ENCODE measurements at places on chromosomes 2 and 18.

GRCh38 chr2:192243488-192243887 is 48.8 kb upstream of the TMEFF2 start:
- DNase-seq, result no peak

DNA sequence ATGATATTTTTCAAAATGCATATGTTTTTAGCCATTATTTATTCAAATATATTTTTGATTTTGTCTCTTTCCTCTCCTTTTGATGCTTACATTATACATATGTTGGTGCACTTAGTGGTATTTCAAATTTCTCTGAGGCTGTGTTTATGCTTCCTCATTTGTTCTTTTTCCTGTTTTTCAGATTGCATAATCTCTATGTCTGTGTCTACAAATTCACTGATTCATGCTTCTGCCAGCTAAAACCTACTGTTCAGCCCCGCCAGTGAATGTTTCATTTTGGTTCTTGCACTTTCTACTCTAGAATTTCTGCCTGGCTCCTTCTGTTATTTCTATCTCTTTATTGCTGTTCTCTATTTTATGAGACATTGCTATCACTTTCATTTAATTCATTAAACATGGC is 951.7 kb upstream of the CNTNAP5 start:
- no peak for DNase-seq

GRCh38 chr2:178105566-178105965 is 6.7 kb upstream of the RBM45 start:
- DNase-seq, result no peak

GRCh38 chr18:23538001-23538400 is 34.7 kb downstream of the RMC1 start:
- no peak for DNase-seq

- no peak for DNase-seq
Observed at GRCh38 chr2:170155022-170155722, 22.8 kb upstream of the MYO3B start.

DNA sequence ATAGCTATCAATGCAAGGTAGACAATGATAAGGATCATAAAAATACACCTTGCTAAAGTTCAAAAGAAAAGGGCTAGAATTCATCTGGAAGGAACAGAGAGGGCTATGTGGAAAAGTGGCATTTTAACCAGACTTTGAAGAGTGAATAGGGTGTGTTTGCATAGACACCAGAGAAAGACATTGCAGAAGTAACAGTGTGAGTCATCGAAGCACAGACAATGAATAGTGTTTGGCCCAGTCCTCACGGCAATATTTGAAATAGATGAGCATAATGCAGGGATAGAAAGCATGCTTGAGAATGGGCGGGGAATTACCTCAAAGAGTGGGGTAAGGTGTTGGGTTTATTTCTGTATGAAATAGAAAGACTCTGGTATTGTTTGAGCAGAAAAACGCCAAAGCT is 24.2 kb downstream of the MYT1L start:
- no peak for DNase-seq

DNA sequence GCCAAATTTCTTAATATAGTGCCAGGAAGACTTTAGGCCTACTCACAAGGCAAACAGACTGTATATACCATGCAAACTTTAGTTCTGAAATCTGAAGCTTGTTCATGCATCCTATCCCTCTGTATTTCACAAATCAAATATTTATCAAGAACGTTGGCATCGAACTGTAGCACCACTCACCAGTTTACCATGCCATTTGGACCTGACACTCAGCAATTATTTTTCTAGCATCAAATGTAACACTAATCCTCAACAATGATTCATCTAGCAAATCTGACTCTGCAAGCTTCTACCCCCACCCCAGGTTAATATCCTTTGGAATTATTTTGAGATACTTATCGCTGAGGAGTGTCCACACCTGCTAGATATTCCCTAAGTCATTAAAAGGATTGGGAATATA is 1506.6 kb downstream of the LRP1B start:
- no peak for DNase-seq

- DNase-seq, result no peak
Observed at GRCh38 chr2:1371082-1371481, 42.2 kb upstream of the TPO start.

GRCh38 chr2:44932079-44932478 is 9.4 kb upstream of the SIX3 start:
- no peak for DNase-seq

GRCh38 chr2:124151691-124152090 is 126.6 kb downstream of the CNTNAP5 start:
- DNase-seq, result no peak

- no peak for DNase-seq
Observed at GRCh38 chr2:169468841-169469240, 10.5 kb upstream of the BBS5 start.

DNA sequence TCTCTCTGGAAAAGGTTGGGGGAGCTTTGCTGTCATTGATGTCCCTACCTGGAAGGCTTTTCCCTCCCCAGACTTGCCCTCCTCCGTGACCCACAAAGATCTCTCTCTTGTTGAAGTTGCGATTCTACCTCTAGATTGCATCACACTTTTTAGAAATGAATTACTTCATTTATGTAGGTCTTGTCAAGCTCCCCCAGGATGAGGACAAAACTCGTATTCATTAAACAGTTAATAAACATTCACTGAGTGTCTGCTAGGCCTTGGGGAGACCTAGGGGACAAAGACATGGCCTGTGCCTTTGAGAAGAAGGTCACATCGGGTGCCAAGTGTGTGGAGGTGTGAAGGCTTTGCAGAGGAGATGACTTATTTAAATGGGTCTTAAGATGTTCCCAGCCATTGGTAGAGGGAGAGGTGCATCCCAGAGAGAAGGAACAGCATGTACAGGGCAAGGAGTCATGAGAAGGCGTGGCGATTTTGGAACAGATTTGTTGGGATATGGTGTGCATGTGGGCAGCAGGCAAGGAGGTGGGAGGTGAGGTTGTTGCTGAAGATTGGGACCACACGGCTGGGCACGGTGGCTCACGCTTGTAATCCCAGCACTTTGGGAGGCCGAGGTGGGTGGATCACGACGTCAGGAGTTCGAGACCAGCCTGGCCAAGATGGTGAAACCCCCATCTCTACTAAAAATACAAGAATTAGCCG is 9.8 kb upstream of the YWHAQ start:
- no peak for DNase-seq

DNA sequence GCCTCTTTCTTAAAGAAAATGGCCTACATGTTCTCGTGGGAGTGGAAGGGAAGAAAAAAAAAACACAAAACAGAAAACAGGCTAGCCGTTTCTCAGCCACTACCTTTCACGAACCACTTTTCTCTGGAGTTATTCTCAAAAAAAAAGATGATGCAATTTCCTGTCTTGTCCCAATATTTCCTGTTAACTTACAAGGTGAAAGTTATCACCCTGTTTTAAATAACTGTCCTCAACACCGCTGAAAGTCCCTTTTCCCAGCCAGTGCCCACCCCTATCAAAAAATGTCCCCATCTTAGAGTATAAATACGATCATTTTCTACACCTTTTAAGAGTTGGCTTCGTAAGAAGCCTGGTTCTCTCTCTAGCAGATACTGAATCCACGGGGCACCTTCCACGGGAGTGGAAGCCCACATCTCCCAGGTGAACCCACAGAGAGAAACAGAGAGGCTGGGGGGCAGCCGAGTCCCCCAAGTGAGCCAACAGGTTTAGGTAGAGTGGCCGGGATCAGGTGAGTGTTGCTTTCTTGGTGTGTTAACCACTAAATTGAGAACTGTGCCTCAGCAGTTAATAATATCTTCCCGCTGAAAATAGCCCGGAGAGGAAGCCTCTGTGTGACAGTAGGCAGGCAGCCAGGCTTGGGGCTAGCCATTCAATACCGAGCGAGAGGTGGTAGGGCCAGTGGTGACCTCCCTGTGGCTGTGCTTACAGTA is 15.9 kb downstream of the SMAD7 start:
- DNase-seq, result no peak

- no peak for DNase-seq
Observed at GRCh38 chr2:154425994-154426393, 272.5 kb upstream of the KCNJ3 start.

DNA sequence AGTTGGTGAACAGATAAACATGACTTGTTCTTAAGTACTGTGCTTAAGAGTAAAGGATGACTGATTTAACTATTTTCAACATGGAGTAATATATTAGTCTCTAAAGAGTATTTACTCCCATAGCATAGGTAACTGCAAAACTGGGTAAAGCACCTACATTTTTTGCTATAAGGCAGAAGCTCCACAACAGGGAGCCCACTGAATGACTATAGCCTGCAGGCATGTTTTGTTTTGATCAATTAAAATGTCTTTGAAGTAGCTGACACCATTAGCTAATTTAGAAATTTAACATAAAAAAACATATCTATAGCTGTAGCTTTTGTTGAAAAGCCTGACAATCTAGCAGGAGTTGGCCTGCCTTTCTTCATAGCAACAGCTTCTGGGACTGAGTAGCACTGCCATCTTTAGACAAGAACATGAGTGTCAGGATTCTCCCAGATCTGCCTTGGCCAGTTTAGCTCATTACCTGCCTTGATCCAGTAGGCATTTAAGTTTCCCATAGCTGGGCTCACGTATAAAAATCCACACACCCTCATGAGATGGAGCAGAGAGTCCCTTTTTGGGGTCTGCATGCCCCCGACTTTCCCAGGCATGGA is 1935.1 kb upstream of the PIK3C3 start:
- no peak for DNase-seq

DNA sequence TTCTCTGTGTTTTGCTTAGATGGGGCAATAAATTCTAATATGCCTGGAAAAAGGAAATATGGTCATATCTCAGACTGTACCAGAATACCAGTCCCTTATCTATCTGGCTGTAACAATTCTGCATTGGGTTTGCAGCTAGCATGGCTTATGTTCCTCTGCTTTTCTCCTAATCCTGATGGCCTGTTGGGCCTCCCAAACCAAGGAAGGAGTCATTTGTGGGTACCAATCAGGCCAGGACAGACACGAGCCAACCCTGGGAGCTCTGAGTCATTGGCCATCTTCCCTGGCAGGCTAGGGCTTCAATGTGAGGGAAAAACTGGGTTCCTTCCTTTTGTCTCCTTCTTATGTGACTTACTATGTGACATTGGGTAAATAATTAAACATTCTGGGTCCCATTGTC is 12.0 kb downstream of the SMARCAL1 start:
- no peak for DNase-seq

All from putamen (tissue), 1 donor.